SK-N-SH (cell line): ENCODE measurements at places on chromosomes 2 and 18. TPM values are rescaled to one million over a fixed set of nuclear protein-coding genes. Genes with fewer than 3 reads are reported as not detected.

The ALLC gene
- polyA plus RNA-seq: 0.08 TPM in 1 of 2 replicates, not detected in the other

The DYSF gene
- polyA plus RNA-seq: 0.10 and 0.18 TPM in 2 replicates

The MOCOS gene
- polyA plus RNA-seq: 1.2 TPM in 2 replicates

The MLPH gene
- 84.8 and 93.6 TPM in 2 replicates for polyA plus RNA-seq

The ZSWIM2 gene
- 0.05 and 0.06 TPM in 2 replicates for polyA plus RNA-seq

GRCh38 chr2:151289972-151290866 is 751 bp upstream of the NMI start:
- no peaks in the 10 kb centered on the region for H3K36me3 ChIP-seq
- H3K27me3 ChIP-seq: no peaks in the 10 kb centered on the region
- DNase-seq: peak; percentile 25
- no peaks in the 10 kb centered on the region; the same call in 1 of the 2 replicates for H3K4me1 ChIP-seq

GRCh38 chr2:46001290-46001689 is 295.9 kb upstream of the EPAS1 start:
- no peaks in the 10 kb centered on the region for H3K27me3 ChIP-seq
- H3K27ac ChIP-seq: no peak overlapping the region
- H3K4me1 ChIP-seq: no peaks in the 10 kb centered on the region
- H3K4me3 ChIP-seq: no peak overlapping the region

- no peaks in the 10 kb centered on the region for H3K36me3 ChIP-seq
- DNase-seq: no peak
- no peaks in the 10 kb centered on the region for H3K27me3 ChIP-seq
- no peak overlapping the region for H3K27ac ChIP-seq
These were observed 11.5 kb downstream of the CCNYL1 start for GRCh38 chr2:207722773-207723424.

DNA sequence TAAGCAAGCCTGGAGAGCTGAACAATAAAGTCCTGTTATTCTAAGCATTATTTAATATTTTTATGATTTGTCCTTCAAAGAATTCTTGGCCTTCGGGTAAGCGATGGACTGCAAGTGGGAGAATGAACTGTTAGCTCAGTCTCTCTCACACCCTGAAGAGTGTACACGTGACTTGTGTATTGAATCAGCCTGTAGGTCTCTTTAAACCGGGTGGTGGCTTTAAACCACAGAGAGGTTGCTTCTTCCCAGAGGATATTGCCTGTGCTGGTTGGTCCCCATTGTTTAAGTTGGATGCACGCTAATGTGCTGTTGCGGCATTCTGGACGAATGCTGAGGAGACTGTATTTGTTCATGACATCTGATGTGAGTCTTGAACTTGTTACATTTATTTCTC is 183.3 kb downstream of the LTBP1 start:
- H3K27ac ChIP-seq: peak overlapping the region; percentile 45
- no peaks in the 10 kb centered on the region for H3K27me3 ChIP-seq
- no peak overlapping the region for H3K4me3 ChIP-seq
- peaks cover 2% of the 10 kb centered on the region for H3K4me1 ChIP-seq
- no peak for DNase-seq
- H3K36me3 ChIP-seq: no peaks in the 10 kb centered on the region

DNA sequence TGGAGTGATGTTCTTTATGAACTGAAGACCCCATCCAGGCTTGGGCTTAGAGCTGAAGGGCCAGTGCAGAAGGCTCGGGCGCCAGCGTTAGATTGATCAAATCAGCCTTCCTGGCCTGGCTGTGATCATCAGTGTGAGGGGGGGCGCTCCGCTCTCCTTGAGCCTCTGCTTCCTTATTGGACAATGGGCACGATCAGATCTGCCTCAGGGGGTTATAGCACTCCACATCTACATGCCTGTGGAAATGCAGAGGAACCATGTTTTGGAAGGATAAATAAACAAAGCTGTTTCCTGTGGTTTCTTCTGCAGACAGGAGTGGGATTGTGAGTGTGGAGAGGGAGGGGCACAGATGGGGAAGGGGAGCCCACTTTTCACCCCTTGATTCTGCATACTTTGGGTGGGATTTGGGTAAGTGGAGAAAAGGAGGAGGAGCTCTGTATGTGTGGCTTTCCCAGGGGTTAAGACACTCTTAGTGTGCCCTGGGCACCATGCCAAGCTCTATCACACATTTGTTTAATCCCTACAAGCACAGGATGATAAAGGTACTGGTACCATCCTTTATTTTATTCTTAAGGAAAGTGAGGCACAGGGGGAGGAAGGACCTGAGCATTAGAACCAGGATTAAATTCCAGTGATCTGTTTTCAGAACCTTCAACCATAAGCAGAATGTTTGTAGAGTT is 150.5 kb downstream of the EN1 start:
- DNase-seq: peak; percentile 15
- peaks cover 8% of the 10 kb centered on the region; the same call in 1 of the 2 replicates for H3K4me1 ChIP-seq
- no peaks in the 10 kb centered on the region for H3K27me3 ChIP-seq
- H3K36me3 ChIP-seq: no peaks in the 10 kb centered on the region

GRCh38 chr18:22103647-22104031 is 65.8 kb upstream of the GATA6 start:
- no peak for DNase-seq
- H3K27me3 ChIP-seq: peaks cover 18% of the 10 kb centered on the region; the same call in 1 of the 2 replicates
- H3K4me3 ChIP-seq: no peak overlapping the region

DNA sequence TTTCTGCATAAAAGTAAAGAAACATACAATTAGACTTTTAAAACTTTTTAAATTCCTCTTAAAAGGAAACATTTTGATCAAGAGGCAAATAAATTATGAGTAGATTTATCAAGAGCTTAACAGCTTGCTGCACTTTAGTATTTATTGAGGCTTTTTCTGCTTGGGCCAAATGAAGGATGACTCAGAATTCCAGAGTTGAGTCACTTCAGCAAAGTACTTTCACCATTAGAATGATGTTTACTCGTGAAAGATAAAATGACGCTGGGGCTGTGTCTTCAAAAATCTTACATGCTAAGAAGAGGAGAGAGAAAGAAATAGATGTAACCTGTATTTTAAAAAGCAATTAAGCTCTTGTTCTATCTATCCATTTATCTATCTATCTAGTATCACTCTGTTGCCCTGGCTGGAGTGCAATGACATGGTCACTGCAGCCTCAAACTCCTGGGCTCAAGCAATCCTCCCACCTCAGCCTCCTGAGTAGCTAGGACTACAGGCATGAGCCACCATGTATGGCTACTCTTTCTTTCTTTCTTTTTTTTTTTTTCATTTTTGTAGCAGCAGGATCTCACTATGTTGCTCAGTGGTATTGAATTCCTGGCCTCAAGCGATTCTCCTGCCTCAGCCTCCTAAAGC is 75.3 kb upstream of the RIOK3 start:
- no peaks in the 10 kb centered on the region for H3K4me1 ChIP-seq
- H3K36me3 ChIP-seq: no peaks in the 10 kb centered on the region
- peak overlapping the region; percentile 82 for H3K27ac ChIP-seq

GRCh38 chr18:75784390-75784789 is 356.9 kb upstream of the SMIM21 start:
- no peak overlapping the region for H3K27ac ChIP-seq
- H3K27me3 ChIP-seq: no peaks in the 10 kb centered on the region
- H3K4me3 ChIP-seq: no peak overlapping the region
- no peaks in the 10 kb centered on the region for H3K4me1 ChIP-seq
- peak; percentile 56 for DNase-seq
- H3K36me3 ChIP-seq: no peaks in the 10 kb centered on the region

- H3K27ac ChIP-seq: peak overlapping the region; percentile 88
- no peak overlapping the region for H3K4me3 ChIP-seq
- H3K4me1 ChIP-seq: peaks cover 2% of the 10 kb centered on the region
These were observed 222.0 kb upstream of the FN1 start for GRCh38 chr2:215657844-215658243.

- H3K4me1 ChIP-seq: no peaks in the 10 kb centered on the region; the same call in 1 of the 2 replicates
- no peaks in the 10 kb centered on the region for H3K36me3 ChIP-seq
- no peak overlapping the region for H3K4me3 ChIP-seq
- no peak overlapping the region for H3K27ac ChIP-seq
These were observed 198.9 kb upstream of the PIK3C3 start for GRCh38 chr18:41756141-41756540.

DNA sequence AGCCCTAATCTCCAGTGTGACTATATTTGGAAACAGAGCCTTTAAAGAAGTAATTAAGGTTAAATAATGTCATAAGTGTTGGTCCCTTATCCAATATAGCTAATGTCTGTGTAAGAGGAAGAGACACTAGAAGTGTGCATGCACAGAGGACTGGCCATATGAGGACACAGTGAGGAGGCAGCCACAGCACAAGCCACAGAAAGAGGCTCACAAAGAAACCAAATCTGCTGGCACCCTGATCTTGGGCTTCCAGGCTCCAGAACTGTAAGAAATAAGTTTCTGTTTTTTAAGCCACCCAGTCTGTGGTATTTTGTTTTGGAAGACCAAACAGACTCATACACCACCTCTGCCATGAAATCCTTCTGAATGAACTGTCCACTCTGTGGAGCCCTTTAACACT is 186.4 kb upstream of the SLC39A10 start:
- H3K27ac ChIP-seq: no peak overlapping the region
- no peaks in the 10 kb centered on the region for H3K27me3 ChIP-seq
- no peak for DNase-seq
- H3K4me3 ChIP-seq: no peak overlapping the region
- no peaks in the 10 kb centered on the region for H3K4me1 ChIP-seq

GRCh38 chr2:126890136-126890510 is 8.6 kb upstream of the TEX51 start:
- no peaks in the 10 kb centered on the region for H3K27me3 ChIP-seq
- no peaks in the 10 kb centered on the region for H3K36me3 ChIP-seq
- DNase-seq: no peak
- H3K4me1 ChIP-seq: peaks cover 16% of the 10 kb centered on the region; the same call in 1 of the 2 replicates
- no peak overlapping the region for H3K27ac ChIP-seq

- no peaks in the 10 kb centered on the region for H3K4me1 ChIP-seq
- no peaks in the 10 kb centered on the region for H3K27me3 ChIP-seq
- no peaks in the 10 kb centered on the region for H3K36me3 ChIP-seq
- no peak overlapping the region; the same call in 1 of the 2 replicates for H3K27ac ChIP-seq
- DNase-seq: peak; percentile 98
- H3K4me3 ChIP-seq: no peak overlapping the region
These were observed 187.5 kb downstream of the TWIST2 start for GRCh38 chr2:239035361-239035814.

DNA sequence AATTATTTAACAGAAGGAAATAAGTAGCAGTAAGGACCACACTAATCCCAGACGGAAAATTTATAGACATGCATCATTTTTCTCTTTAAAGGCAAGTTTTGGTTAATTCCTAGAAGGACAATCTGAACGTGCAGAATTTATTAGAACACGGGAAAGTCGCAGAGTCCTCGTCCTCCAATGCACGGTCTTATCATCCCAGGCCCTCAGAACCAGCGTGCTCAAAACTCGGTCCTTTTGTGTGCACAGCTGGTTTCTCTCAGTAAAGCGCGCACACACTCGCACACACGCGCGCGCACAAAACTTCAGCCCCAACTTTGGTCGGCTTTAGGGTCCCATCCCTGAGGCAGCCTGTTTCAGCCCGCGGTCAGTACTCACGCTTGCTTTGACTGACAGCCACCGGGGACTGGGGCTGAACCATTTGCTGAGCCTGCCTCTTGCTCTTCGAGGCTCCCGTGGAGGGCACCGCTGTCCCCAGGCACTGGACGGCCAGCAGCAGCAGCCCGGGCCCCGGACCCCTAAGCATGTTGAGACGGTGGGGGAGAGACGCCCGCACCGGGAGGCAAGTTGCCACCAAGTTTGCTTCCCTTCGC is 493 bp downstream of the FN1 start:
- no peaks in the 10 kb centered on the region for H3K27me3 ChIP-seq
- DNase-seq: no peak
- peaks cover 20% of the 10 kb centered on the region; the same call in 1 of the 2 replicates for H3K36me3 ChIP-seq
- H3K4me1 ChIP-seq: peaks cover 3% of the 10 kb centered on the region

DNA sequence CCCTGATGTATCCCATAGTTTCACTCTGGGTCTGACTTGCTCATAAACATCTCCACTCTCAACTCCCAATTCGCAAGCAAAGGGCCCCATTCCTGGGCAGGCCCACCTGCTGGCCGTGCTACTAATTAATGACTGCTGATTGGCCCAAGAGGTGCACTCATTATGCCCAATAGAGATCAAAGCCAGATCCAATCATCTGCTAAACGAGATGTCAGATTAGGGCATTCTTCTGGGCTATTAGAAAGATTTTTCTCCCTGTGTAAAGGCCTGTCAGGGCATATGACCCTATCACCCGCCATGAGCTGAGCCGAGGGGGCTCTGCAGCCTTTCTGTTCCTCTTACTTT is 103.4 kb upstream of the HAAO start:
- DNase-seq: no peak
- peaks cover 4% of the 10 kb centered on the region; the same call in 1 of the 2 replicates for H3K4me1 ChIP-seq
- no peaks in the 10 kb centered on the region for H3K36me3 ChIP-seq
- H3K4me3 ChIP-seq: no peak overlapping the region

DNA sequence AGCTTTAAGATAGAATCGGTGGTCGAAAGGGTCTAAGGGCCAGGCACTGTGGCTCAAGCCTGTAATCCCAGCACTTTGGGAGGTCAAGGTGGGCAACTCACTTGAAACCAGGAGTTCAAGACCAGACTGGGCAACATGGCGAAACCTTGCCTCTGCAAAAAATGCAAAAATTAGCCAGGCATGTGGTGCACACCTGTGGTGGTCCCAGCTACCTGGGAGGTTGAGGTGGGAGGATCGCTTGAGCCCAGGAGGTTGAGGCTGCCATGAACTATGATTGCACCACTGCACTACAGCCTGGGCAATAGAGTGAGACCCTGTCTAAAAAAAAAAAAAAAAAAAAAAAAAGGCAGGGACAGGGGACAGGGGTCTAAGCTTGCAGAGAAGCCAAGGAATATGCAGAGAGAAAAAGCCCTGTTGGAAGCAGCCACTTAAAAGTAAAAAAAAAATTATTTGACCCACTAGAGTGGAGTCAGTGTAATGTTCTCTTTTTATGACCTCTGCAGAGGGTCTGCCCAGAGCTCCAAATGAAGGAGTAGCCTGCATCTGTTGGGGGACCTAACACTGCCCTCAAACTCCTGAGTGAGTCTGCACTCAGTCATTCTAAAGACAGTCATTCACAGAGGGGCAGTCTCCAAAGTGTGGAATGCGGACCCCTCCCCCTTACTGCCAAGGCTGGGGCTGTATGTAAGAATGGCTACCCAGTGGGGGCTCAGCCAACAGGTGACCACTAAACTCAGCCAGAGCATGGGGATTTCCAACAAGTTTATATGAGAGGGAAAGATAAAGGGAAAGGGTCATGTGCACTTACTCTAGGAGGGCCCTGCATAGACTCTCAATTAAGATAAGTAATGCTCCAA is 118.5 kb upstream of the CDCA7 start:
- H3K27me3 ChIP-seq: no peaks in the 10 kb centered on the region
- no peak for DNase-seq
- no peak overlapping the region for H3K27ac ChIP-seq
- no peaks in the 10 kb centered on the region for H3K36me3 ChIP-seq
- no peaks in the 10 kb centered on the region for H3K4me1 ChIP-seq

DNA sequence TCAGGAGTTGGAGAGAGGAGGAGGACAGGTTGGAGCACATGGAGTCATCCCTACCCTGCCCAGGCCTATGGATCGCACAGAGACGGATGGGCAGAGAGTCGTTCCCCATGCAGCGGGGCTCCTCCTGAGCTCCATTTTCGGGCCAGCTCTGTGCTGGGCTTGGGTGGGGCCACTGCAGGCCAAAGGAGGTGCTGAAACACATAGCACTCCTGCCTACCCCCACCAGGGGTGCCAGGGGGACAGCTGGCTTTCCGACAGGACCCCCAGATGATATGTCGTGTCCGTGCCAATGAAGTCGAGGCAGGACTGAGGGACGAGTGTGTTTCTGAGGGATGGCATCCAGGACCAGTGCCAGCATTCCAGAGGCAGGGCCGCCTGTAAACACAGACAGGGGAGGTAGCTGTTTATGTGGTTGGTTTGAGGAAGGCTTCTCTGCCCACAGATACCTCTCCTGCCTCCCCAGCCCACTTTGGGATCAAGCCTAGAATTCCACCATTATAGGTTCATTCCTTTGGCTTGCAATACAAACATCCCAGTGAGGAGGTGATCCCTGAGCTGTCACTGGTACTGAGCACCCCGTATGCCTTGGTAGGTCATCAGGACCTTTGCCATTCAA is 116.6 kb downstream of the GLI2 start:
- H3K27me3 ChIP-seq: no peaks in the 10 kb centered on the region
- H3K36me3 ChIP-seq: peaks cover 12% of the 10 kb centered on the region
- DNase-seq: no peak
